ENCODE measurements at places on chromosomes 4 and X. TPM values are rescaled to one million over a fixed set of nuclear protein-coding genes. Genes with fewer than 3 reads are reported as not detected.

DNA sequence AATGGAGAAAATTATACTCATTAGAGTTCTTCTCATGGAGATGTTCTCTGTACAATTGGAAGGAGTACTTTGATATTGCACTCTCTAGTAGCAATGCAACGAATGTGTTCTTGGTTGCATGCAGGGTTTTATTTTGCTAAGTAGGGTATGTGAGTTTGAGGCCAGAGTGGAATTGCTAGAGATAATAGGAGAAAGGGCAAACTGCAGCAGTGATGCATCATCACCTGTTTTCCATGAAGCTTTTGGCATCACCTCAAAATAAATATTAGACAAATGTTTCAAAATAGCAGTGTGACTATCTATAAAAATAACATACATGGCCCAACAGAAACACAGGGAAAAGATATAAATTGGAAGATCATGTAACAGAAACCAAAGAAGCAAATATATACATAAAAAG lies 93.3 kb downstream of the TIGD2 start:
- DNase-seq = no peak

GRCh38 chrX:102720237-102721168 lies at the start of gene GPRASP3:
TSS of gene GPRASP3 (plus strand) at chrX:102720743. CDS start at chrX:102748996, 28,253 bp downstream.
- DNase-seq = peak; percentile 76

DNA sequence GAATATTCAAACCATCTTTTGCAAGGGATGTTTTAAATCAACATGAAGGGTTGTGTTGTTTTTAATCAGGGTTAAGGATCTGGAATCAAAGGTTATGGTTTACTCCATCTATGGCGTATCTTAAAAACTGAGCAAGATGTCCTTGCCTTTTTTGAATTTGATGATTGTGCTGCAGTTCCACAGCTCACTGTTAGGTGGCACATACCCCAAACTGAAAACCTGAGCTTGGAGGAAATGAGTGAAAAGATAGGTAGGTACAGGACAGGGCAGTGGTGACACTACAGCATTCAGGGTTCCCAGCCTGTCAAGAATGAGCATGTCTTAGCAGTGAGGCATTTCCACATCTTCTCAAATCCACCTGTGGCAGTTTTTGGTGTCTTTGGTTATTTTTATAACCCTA lies 13.1 kb upstream of the EOLA1 start:
- no peak for DNase-seq

- DNase-seq = no peak
Measured at GRCh38 chr4:17797808-17798207, 12.7 kb downstream of the DCAF16 start.

The RAB39B gene
- total RNA-seq = 5.6 TPM

The TMEM31 gene
- not detected for total RNA-seq

The MTMR8 gene
- 2.3 TPM for total RNA-seq

The SFRP2 gene
- not detected for total RNA-seq

The TMEM154 gene
- total RNA-seq = 13.6 TPM

The PCYT1B gene
- not detected for total RNA-seq

The MAOA gene
- not detected for total RNA-seq
